ENCODE measurements at places on chromosomes 1 and 21.

DNA sequence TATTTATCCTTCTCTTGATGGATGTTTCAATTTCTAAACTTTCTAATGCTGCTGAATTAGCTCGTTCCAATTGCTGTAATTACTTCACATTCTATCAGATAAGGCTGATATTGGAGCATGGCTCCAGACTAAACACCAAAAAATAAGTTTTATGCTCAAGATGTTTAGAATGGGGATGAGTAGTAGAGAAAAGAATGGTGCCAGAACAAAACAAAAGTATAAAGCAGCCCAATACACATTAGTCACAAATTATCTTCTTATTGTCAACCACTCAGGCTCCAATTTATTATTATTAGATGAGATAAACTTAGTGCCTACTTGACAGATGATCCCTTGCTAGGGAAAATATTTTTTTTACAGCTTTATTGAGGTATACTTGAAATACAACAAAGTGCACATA, 21.8 kb downstream of the ATPAF1 start:
- no peak for DNase-seq

DNA sequence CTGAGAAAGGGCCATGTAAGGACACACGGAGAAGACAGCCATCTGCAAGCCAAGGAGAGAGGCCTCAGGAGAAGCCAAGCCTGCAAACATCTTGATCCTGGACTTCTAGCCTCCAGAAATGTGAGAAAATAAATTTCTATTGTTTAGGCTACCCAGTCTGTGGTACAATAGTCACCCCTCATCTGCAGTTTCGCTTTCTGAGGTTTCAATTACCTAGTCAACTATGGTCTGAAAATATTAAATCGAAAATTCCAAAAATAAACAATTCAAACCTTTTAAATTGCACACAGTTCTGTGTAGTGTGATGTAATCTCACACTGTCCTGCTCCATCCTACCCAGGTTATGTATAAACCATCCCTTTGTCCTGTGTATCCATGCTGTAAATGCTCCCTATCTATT, 52.6 kb downstream of the ZNF644 start:
- DNase-seq, result no peak

GRCh38 chr1:209850342-209850979, 22.7 kb downstream of the UTP25 start:
- DNase-seq, result peak; percentile 81

- DNase-seq, result peak; percentile 68
Measured at GRCh38 chr1:6497215-6497866, 5.9 kb upstream of the PLEKHG5 start.

DNA sequence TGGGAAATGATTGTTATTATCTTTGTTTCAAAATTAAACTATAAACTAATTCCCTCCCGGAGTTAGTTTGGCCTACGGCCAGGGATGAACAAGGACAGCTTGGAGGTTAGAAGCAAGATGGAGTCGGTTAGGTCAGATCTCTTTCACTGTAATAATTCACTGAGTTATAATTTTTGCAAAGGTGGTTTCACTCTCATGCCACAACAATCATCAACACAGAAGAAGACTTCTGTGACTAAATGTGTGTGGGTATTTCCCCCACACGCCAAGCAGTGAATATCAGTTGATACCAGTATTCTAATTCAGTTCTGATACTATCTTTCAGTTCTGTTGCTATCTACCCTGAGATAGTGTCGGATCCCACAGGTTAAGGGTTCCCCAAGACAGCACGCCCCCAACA, 215.1 kb downstream of the S1PR1 start:
- no peak for DNase-seq

DNA sequence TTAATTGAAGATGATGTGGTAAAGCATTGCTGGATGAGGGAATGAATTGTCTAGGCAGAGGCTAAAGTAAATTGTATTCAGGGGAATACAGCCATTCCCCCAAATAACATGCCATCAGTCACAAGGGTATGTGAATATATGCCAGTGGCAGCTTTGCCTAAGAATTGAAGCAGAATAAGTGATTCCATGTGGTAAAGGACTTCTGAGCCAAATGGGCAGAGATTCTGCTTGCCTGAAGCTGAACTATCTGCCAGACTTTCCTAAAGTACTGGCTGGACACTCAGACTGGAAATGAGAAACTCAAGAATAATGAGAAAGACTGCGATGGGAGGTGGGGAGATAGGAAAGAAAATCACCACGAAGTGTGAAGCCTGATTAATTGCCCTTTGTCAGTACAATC, 2.4 kb downstream of the LIX1L start:
- no peak for DNase-seq

- no peak for DNase-seq
Measured at GRCh38 chr1:56447823-56448222, 131.5 kb downstream of the PLPP3 start.

DNA sequence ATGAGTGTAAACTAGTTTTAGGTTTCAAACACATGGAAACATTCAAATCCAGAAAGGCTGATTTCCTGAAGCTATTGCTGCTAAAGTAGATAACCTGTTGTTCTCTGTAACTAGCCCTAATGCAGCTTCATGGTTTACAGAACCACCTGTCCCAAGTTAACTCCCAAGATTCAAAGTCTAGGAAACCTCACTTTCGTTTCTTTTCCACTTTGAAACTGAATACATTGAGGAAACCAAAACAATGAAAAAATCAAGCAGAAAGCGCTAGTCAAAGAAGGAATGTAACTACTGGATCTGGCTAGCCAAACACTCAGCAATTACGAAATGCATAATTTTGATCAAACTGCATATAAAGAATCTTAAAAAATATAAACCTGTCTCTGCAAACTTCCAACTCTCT, 17.8 kb downstream of the SLC16A1 start:
- DNase-seq, result no peak

GRCh38 chr1:86450847-86451246, 17.9 kb upstream of the CLCA1 start:
- DNase-seq, result no peak

DNA sequence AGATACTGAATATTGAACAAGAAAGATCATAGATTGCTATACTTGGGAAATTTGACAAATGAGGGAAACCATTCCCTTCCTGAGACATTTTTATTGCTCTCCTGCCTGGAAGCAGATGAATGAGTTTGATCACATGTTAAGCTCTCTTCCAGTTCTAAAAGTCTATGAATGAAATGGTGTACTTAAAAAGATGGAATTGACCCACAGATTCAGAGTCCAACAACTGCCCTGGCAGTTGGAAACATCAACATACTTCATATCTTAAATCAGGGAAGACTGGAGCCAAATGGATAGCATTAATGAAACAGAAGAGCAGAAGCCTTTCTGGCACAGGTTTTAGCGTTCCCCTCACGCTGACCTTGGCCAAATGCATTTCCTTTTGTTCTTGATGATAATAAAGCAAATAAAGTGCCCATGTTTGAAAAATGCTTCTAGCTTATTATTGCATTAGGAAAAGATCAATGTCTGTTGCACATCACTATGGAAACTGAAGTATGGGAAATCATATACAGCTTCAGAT, 142.6 kb downstream of the ESRRG start:
- no peak for DNase-seq

GRCh38 chr1:3501856-3502640, 47.6 kb downstream of the ARHGEF16 start:
- DNase-seq, result peak; percentile 90

- DNase-seq, result no peak
Measured at GRCh38 chr1:85846706-85847105, 138.5 kb upstream of the ZNHIT6 start.

GRCh38 chr1:63000508-63000907, 216.6 kb downstream of the ATG4C start:
- no peak for DNase-seq

DNA sequence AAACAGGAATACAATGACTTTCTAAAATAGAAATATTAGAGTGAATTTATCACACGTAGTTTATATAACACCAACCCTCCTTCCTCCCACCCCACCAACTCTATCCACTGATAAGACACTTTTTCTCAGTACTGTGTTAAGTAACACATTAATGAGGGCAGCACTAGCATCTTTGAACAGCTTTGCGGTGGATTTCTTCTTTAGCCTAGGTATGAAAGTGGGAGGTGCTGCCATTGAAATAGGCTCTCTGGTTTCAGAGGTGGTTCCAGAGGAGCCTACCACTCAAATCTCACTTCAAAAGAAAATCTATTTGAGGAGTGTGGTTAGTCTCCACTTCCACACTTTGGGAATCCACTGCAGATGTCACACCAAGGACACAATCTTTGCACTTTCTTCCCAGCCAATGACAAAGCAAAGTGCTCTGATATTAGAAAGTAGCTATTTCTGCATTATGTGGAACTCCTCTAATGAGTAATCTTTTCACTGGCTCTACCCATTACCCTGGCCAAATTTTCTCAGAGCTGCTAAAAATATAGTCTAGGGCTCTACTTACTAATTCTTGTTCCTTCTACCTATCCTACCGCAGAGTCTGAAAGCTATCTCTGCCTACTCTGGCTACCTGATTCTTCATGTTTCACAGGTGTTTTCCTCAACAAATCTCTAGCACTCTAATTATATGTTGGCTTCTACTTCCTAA, 1667.8 kb downstream of the MRPL39 start:
- no peak for DNase-seq

- DNase-seq, result no peak
Measured at GRCh38 chr1:176837708-176838107, 326.8 kb downstream of the ASTN1 start.

DNA sequence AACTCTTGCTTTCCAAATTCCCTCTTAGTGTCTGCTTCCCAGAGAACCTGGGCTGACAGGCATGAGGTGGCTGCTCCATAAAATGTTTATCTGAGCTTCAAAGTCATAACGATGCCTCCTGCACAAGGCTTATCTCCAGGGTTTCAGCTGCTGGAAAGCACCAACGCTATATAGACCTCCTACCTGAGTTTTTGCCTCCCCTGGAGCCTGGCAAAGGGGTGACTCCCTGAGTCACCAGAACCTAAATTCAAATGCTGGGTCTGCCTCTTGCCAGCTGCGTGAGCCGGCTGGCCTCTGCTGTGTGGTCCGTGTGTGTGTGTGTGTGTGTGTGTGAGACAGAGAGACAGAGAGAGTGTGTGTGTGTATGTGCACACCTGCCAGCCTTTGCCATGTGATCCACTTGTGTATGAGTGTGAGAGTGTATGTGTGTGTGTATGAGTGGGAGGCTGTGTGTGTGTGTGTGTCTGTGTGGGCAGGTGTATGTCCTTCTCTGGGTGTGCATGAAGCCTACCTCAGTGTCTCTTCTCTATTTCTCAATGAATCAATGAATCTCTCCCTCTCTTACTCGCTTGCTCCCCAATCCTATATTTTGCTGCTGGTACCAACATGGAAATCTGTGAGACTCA, 714.9 kb downstream of the MATN1 start:
- no peak for DNase-seq

DNA sequence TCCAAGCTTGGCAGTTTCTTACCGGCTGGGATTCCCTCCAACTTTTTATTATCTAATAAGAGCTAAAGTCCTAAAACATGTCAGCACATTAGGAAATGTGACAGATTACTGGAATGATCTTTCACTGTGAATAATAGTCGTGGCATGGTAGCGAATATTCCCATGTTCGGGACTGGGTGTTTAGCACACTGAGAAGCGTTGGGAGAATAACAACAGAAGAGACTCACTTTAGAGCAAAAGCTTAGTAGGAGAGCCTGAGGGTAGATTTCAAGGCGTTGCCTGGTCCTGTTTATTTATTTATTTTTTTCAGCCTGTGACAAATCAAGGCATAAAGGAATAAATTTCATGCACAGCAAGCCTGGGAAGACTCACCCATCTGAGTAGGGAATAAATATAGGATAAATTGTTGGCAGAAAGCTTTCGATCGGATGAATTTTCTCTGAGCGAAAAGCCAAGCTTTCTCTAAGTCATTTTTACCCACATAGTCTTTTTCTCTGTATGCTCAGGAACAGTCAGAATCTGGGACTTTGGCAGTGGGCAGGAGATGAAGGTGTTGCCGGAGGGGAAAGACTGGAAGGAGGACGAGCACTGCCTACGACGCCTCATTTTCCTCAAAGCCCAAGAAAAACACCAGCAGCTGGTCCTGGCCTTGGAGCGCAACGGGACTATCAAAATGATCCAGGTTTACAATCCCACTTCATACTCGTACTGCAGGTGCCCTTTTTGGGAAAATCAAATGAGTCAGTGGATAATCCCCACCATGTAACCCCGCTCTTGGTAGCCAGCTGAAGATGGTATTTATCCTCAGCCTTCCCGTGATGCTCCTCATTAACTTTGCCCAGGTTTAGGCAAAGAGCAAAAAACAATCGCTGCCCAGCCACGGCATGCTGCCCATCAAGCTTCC, 97.2 kb downstream of the WDR64 start:
- DNase-seq, result no peak

DNA sequence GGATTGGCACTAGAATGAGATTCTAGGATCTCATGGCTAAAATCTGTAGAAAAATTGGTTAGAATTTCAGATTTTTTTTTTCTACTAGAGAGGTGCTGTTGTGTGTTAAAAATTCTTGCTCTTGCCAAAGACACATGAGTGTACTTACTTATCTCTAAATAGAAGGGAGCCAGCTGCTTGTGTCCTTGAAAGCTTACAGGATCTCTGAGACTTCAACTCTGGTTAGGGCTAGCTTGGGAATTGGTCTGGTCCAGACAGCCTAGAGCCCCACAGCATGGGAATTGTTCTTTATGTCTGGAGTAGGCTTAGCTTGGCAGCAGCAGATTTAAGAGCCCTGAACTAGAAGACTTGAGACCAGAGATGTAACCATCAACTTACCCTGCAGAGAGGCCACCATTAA, 37.3 kb downstream of the MACO1 start:
- no peak for DNase-seq

DNA sequence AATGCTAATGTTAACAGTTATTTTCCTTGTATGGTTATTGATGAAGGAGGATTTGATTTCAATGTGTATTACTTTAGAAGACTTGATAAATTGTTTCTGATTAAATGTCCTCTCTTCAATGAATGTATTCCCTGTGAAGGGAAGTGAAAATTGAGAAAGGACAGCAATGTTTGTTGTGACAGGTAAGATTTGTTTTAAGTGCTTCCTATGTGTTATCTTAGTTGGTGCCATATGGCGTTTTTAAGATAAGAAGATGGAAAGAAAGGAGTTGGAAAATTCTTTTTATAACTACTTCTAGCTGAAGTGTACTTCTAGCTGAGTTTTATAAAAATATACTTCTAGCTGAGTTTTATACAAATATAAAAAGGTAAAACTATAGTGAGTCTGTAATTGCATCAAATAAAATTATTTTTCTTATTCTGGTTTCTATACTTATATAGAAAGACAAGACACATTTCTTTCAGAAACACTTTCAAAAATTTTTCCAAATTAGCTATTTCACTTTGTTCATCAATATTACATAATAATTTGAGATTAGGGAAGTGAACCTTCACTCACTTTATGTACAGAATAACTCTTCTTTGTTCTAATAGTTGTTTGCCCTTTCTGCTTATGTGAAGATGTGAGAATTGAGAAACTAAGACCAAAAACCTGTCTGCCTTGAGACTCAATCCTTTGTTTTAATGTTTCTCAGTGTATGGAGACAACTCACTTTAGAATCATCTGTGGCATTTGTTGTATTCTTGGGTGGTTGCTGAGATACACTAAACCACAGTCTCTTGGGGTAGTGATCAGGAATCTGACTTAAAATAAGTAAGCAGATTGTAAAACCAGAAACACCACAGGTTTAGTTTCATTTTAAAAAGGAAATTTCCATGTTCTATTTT, 382.9 kb upstream of the B3GALT2 start:
- DNase-seq, result no peak
